ENCODE measurements at places on chromosomes 2 and 18. TPM values are rescaled to one million over a fixed set of nuclear protein-coding genes. Genes with fewer than 3 reads are reported as not detected.

GRCh38 chr2:10475221-10475722 is 27.1 kb upstream of the ODC1 start:
- DNase-seq = no peak

DNA sequence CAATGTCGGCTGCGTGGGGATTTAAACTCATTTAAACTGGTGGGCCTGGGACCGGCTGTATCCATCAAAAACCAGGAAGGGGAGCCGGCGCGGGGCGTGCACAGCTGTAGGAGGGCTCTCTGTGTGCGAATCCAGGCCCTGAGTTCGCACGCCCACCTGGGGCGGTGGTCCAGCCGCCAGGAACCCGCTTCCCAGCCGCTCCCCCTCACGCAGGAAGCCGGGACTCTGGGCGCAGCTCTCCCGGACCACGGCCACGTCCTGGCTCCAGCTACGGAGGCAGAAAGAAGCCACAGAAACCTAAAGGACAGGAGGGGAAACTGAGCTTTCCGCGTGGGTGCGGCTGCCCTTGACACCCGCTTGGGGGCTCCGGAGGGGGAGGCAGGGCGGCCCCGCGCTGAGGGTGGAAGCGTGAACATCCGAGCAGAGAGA is 80.6 kb downstream of the GFPT1 start:
- DNase-seq = no peak

The KIF5C gene
- total RNA-seq = 10.8 TPM

The CTAGE1 gene
- not detected for total RNA-seq

DNA sequence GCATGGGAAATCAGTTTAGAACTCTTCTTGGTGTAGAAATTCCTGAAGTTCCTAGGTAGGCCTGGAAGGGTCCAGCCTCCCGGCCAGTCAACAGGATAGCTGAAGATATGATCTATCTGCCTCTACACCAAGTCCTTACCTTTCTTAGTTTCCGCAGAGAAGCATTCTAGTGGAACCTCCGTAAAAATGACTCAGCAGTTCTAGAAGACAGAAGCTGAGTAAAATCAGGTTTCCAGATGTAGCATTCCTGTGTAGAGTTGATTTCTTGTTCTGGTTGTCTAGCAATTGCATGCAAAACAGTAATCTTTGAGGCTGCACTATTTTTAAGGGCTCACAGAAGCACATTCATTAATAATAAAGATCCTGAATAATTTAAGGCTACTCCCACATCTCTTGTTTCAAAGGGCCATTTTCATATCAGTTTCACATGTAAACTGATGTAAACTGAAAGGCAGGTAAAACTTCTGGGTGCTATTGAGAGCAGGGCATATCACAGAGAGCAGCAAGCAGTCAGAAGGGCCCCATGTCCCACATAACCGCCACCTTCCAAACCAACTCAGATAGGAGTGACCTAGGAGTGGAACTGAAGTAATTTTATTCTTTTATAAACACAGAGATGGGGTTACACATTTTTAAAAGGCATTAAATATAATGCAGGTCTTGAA is 3.2 kb upstream of the DYTN start:
- no peak for DNase-seq

- no peak for DNase-seq
Measured at GRCh38 chr2:225002656-225003045, 39.6 kb downstream of the DOCK10 start.

Measured in urinary bladder (tissue), 4 donors.